ENCODE measurements at places on chromosomes 1 and 21.

GRCh38 chr21:36045993-36046392 is 14.3 kb downstream of the SETD4 start:
- DNase-seq = no peak

DNA sequence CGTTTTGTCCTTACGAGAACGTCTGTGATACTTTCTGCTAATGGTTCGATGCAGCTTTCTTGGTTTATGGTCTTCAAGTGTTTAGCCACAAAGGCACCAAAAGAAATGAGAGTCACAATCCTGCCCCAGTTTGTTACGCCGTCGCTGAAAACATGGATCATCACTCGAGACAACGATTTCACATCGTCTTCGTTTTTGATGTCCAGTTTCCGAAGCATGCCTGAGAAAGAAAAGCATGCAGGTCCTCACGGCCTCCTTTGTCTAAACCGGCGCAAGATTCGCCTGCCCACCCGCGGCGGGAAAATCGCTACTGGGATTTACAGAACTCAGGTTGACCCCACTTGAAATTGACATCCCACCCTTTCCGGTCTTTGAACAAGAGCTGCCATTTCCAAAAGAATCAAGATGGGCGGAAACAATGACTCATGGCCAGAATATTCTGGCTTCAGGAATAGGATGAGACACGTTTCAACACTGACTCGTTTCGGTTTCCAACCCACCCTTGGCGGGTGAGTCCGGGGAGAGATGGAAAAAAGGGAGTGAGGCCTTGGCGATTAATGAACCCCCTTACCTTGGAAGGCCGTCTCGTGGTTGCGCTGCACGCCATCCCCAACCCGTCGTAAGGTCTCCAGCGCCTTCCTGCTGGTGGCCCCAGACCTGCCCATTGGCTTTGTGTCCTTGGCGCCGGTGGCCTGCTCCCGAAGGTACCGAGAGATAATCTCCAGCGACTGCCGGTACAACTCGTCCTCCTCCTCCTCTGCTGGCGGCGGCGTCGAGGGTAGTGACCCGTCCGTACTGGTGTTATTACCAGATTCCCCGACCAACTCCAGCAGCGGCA is 919 bp downstream of the MCL1 start:
- DNase-seq = peak; percentile 49

GRCh38 chr1:183218971-183219615 is 33.0 kb downstream of the LAMC2 start:
- DNase-seq = no peak

DNA sequence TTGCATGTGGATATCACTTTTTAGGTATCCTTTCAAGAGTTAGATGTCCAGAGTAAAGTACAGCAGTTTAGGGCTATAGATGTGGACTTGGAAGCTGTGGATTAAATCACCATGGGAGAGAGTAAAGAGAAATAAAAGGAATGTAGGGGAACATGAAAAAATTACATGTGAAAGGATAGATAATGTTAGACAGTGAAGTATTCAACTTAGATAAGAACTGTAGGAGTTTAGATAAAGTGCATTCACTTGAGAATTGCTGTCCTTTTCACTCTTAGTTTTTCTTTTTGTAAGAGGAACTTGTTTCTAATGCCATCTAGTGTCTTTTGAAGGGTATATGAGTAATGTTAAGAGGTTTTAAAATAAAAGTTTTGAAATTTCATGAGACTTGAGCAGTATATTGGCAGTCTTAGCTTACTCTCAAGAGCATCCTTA is 40.1 kb downstream of the MAST2 start:
- DNase-seq = no peak

- DNase-seq = no peak
Observed at GRCh38 chr1:76247261-76247852, 172.8 kb downstream of the ST6GALNAC3 start.
